ENCODE measurements at places on chromosomes 6 and 20.

DNA sequence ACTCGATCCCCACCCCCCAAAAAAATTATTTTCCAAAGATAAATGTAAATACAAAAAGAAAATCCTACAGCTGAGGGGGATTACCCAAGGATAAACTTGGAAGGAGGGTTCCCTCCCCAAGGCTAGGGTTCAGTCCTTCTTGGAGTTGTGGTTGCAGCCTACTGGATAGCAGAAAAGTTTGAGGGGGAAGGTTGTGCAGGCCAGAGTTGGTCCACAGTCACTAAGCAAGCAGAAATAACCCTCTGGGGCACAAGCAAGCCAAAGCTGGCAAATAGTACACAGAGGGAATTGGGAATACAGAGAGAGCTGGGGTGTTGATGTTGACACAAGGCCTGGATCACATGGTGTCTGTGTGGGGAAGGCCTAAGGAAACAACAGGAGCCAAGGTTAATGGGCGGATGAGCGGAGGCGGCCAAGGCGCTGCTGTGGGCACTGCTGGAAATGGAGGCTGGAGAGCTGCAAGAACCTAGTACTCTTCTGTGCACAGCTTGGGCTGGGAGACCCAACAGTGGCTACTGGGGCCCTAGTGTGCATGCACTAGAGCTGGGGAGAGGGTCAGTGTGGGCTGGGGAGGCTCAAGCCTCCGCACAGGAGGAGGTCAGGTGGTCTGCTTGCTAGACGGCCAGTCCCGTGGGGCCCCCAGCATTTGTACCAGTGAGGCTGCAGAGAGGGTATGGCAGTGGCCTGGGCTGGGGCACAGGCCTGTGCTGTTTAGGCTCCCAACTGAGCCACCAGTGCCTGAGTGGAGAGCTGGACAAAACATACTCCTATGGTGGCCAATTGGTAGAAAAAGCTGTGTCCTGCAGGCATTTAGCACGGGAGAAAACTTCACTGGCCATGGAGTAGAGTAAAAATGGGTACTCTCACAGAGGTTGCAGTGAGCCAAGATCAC is 5.5 kb upstream of the SNRPB start:
- no peak for DNase-seq

DNA sequence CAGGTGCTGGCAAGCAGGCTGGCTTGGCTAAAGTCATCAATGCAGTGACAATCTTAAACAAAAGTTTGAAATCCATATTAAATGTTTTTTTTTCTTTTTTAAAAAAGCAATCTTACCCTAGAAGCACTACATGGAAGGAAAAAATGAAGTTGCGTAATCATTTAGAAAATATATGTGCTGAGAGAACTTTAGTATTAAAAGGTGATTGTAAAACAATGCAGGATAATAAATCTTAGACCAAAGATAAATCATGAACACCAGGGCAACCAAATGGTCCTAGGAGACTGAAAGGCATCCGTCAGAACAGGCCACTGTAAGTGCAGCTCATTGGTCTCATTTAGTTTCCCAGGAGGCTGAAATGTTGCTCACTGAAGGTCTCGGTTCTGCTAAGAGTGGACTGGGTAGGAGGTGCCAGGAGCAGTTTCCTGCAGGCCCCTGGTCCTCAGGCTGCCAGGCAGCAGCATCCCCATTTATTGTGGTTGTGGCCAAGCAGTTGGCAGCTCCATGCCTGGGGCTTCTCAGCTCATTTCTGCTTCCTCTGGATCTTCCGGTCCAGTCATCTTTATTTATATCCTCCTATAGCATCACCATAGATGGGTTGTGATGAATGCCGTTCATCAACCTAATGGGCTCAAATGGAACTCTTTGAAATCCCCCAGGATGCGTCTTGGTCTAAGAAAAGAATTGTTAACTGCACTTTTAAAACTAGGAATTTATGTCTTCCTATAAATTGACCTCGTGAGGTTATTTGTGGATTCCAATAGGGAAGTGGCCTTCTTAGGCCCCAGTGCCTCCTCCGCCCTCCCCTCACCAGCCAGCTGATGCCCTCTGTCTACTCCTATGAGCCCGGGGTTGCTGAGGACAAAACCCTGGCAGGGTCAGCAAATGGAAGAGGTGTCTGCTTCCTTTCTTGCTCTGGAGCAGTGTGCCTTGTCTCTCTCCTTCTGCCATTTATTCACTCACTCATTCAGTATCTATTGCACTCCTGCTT is 269.0 kb downstream of the UST start:
- DNase-seq, result no peak

GRCh38 chr20:49171909-49172308 is 16.2 kb downstream of the STAU1 start:
- no peak for DNase-seq

DNA sequence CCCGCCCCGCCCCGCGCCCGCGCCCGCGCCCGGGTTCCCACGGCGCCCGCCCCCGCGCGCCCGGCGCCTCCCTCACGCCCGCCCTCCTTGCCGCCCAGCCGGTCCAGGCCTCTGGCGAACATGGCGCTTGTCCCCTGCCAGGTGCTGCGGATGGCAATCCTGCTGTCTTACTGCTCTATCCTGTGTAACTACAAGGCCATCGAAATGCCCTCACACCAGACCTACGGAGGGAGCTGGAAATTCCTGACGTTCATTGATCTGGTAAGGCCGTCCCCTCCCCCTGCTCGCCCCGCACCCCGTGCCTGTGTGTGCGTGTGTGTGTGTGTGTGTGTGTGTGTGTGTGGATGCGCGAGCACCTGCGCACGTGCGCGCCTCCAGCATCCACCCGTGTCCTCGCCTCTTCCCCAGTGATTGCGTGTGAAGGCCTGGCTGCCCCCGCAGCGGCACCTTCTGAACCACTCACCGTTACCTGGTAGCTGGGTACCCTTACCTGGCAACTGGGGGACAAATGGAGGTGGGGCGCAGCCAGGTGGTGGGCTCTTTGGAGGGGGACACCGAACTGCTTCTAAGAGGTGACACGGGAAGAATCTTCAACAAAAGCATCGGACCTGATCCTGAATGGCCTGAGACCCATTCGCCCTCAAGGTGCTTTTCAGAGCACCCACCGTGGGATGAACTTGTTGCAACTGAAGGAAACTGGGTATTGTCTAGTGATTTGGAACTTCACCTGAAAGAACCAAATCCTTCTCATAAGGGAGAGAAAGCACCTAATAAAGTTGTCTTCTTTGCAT is at the start of gene AIG1:
Gene AIG1, plus strand, starts transcription at position 84 of the 791 bp plus-strand sequence. Its CDS starts 37 bp downstream, at position 121.
- no peak for DNase-seq

- no peak for DNase-seq
Observed at GRCh38 chr20:48892891-48893290, 28.6 kb upstream of the ARFGEF2 start.

GRCh38 chr6:80217794-80218193 is 111.3 kb downstream of the BCKDHB start:
- no peak for DNase-seq

DNA sequence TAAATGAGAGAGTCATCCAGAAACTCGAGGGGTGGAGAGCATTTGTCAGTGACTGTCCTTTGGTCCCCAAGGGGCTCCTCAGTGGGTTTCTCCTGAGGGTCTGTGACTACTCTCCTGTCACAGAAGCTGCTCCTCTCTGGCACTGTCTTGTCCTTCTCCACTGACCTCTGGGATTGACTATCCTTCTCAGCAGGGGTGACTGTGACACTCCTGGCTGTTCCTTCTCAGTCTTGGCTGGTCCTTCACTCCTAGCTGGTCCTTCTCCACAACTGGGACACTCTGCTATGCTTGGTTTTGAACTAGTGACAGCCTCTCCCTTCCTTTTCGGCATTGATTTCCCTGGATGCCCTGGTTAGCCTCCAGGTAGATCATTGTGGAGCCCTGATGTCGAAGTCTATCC is 33.5 kb downstream of the DYNLT1 start:
- DNase-seq, result no peak

DNA sequence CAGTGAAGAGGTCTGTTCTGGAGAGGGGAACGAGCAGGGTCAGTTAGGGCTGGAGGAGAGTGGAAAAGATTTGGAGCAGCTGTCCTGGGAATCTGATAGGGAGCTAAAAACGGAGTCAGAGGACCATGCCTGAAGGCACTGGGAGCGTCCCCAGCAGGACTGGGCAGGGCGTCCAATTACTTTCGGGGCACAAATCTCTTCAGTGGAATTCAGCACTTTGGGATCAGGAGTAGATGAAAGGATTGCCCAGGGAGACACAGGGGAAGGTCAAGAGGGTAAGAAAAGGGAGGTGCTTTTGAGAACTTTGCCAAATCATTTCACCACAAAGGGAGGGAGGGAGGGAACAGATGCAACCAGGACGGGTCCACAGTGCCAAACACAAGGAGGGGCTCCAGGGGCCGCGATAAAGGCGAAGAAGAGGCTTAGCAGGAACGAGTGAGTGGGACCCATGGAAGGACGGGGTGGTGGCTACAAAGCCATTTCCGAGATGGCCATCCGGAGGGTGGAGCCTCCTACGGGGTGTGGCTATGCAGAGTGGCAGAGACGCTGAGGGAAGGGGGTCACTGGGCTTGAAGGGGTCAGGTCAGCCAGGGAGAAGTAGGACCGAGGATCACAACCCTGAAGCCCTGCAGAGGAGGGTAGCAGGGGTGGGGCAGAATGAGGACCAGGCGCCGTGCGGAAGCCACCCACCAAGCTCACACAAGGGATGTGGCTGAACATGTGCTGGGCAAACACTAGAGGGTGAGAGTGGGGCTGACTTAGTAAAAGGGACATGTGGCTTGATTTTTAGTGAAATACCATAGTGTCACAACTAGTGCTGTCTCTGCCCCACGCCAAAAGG is 180.0 kb upstream of the RREB1 start:
- DNase-seq, result no peak

DNA sequence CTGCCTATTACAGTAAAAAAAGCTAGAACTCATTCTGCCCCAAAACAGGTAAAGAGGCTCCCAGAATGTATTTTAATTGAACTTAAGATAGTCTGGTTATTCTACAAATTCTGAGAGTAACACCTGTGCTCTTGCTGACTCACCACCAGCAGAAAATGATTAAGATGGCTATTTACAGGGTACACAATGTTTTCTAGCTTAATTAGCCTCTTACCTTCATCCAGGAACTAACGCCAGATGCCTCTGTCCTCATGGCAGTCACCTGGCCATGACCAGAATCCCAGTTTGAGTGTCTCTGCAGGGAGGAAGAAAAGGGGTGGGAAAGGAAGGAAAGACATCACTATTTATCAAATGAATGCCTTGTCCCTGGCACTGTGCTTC is 31.3 kb upstream of the PPP1R3G start:
- no peak for DNase-seq

- DNase-seq, result no peak
Observed at GRCh38 chr20:47298624-47299023, 57.9 kb downstream of the ZMYND8 start.

DNA sequence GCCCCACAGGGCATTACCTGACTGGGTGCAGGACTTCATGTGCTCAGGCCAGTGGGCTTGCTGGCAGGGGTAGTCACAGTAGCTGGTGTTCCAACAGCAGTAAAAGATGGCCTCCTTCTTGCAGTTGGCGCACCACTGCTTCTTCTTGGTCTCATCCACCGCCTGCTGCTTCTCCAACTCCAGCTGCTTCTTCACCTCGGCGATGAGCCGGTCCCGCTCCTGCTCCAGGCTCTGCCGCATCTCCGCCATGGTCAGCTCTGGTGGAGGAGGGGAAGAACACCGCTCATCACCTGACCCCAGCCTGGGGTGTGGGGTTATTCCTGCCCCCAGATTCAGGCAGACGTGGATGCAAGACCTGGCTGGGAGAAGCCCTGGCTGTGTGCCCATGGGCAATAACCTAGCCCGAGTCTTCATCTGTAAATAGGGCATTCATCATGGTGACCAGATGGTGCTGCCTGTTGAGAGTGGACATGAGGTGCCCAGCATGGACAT is 132.2 kb downstream of the ZMYND8 start:
- no peak for DNase-seq

DNA sequence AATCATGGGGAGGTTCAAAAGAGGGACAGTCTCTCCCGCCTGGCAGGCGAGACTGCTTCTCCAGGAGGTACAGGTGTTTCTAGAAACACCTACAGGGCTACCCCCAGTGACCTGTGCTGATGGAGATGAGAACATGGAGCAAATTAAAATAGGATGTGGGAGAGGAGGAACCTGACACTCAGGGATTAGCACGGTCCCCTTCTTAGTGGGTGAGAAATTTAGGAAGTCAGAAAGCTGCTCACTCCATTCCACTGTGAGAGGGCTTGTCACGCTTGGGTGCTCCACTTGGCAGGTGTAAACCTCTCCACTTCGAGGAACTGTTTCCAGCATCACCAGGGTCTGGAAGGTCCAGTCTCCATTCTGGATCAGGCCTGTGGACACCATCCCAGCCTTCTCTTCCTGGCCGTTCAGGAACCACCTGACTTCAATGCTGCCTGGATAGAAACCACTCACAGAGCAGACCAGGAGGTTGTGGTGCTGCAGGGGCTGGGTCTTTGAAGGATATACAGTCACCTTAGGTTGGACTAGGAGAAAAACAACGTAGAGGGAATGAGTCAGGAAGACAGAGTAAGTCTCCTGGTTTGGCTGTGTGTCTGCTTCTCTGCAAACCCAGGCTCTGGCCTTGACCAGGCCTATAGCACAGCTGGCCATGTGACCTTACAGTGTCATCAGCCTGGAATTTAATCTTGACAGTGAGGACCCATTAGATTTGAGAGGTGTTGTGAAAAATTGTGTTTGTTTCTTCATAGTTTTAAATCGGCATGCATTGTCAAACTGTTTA is 8.1 kb downstream of the HLA-DRB1 start:
- no peak for DNase-seq

GRCh38 chr6:166297606-166298005 is 10.6 kb downstream of the PRR18 start:
- no peak for DNase-seq

DNA sequence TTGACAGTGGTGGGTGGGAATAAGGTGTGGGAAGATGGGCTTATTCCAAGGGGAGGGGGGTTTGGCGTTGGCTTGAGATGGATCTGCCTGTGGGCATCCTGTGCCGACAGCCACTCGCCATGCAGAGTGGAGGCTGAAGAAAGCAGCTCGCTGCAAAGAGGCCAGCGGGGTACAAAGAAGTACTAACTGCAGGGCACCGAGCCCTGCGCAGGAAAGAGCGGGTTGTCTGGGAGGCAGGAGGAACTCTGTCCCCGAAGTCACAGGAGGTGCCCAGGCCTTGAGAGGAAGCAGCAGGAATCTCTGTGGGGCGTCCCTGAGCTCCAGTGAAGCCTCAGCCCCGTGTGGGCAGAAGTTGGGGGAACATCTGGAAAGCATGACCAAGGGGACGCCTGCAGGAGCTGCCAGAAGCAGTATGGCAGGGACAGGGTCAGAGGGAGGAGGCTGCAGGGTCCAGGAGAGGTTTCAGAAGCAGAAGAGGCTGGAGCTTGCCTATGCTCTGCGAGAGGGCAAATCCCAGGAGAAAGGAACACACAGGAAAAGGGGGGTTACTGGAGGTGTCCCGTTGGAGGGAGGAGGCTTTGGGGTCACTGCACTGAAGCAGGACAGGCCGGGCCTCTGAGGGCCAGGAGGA is 77.2 kb downstream of the THBS2 start:
- no peak for DNase-seq

GRCh38 chr20:15895560-15896084 is 677.6 kb downstream of the KIF16B start:
- DNase-seq, result no peak

Measured in NCI-H1436 treated with DMSO at 0.1 percent for 48 hours (cell line).